ENCODE measurements at places on chromosomes 3 and 15.

DNA sequence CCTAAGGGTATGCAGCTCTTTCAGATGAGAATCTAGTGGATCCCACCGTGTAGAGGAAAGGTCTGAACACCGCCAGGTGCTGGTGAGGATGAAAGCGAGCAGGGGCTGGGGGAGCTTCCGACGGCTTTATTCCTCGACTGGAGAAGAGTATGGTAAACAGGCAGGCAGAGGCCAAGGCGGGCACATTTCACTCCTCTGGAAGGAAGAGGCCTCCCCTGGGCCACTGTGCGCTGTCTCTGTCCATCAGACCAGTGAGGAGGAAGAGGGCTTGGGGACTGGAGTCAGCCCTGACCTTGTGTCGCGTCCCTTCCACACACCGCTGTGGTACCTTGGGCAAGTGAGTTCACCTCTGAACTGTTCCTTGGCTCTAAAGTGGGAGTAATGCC, 4.2 kb downstream of the GHRL start:
- DNase-seq = no peak

- DNase-seq = no peak
These were observed 8.7 kb upstream of the ZNF774 start for GRCh38 chr15:90343302-90343790.

- DNase-seq = no peak
These were observed 79.1 kb downstream of the FOXP1 start for GRCh38 chr3:71504250-71505036.

DNA sequence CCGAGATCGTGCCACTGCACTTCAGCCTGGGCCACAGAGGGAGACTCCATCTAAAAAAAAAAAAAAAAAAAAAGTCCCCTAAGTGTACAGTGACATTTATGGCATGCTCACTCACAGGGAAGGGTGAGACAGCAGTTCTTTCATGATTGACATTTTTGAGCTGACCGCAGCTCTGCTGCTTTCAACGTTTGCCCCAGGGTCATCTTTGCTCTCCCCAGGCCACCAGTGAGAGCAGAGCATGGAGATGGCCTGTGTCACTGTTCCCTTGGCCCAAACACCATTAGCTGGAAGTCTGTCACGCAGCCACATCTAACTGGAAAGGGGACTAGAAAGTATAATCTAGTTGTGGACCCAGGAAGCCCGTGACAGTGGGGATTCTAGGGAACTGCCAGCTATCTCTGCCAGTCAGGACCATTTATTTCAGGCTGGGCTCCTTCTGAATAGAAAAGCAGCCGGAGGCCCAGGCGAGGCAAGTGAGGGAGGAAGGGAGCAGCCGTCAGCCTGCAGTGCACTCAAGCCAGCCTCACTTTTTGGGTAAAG, 193.4 kb upstream of the HES1 start:
- no peak for DNase-seq

GRCh38 chr3:9683426-9683825, 20.2 kb upstream of the CPNE9 start:
- no peak for DNase-seq

DNA sequence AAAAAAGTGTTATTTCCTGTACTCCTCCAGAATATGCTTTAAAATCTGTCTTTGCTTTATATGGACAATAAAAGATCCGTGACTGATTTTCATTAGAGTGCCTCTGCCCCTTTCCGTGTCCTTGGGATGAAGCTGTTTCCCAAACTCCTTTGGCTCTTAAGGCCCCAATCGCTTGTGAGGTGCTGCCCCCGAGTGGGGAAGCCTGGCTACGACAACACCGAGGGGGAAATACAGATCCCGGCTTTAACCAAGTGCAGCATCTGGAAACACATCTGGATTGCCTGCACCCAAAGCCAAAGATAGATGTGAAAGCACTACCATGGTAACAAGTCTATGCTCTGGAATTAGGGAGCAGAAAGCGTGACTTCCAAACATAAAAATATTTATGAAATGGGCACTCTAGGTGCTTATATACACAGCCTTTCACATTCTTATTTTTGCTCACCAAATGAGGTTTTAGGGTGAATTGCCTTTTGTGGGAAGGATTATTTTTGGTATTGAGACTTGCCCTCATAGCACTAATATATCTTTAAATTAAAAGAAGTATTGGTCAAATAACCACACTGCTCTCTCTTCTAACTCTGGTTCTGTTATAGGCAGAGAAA, 40.6 kb upstream of the ADCY5 start:
- DNase-seq = peak; percentile 60

GRCh38 chr3:60746695-60747416, 504.4 kb downstream of the FHIT start:
- DNase-seq = no peak

DNA sequence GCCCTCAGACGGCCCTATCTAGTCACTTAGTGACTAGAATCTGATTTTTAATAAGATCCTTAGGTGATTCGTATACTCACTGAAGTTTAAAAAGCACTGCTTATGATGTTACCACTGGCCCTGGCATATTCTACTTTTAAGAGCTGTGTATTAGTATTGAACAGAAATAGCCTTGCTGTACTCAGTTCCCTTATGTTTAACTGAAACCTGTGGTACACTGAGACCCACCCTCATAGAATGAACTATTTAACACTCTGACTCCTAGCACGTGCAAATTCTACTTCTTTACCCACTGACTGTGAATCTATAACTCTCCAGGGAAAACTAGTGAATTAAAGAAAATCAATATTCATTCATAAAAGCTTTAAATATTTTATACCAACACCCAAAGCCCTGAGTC, 108.9 kb downstream of the CCNL1 start:
- no peak for DNase-seq

DNA sequence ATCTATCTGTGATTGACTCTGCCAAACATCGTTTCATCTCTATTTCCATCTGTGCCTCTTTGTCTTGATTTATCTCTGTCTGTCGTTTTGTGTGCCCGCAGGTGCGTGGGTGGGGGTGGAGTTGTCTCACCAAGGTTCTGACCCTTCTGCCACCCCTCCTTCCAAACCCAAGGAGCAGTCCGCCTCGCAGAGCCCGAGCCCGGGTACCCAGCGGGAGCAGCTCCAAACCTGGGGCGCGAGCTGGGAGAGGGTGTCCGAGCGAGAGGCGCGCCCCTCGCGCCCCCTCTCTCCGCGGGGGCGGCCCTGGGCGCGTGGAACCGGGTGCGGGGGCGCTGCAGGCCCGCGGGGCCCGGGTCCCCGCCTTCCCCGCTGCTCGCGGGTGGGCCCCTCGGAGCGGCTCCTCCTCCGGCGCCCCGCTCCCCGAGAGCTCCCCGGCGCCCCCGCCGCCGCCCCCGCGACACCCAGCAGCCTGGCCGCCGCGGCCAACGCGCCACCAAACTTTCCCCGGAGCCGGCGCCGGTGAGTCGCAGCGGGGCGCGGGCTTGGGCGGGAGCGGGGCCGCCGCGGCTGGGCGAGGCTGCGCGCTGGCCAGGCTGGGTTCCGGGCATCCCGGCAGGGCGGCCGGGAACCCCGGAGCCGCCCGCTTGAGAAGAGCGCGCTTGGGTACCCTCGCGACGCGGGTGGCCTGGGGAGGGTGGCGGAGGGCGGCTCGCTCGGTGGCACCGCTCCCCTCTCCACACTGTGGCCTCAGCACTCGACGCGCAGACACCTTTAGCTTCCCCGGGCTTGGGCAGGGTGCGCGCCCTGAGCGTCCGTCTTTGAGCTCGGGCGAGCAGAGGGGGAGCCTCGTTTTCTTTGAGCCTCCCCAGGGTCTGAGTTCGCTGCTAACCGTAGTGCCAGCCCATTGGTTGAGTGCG, at the start of gene HRH1:
Gene HRH1, plus strand, starts transcription at position 458 of the 917 bp plus-strand sequence. CDS start 104,545 bp downstream, outside the sequence.
- no peak for DNase-seq

DNA sequence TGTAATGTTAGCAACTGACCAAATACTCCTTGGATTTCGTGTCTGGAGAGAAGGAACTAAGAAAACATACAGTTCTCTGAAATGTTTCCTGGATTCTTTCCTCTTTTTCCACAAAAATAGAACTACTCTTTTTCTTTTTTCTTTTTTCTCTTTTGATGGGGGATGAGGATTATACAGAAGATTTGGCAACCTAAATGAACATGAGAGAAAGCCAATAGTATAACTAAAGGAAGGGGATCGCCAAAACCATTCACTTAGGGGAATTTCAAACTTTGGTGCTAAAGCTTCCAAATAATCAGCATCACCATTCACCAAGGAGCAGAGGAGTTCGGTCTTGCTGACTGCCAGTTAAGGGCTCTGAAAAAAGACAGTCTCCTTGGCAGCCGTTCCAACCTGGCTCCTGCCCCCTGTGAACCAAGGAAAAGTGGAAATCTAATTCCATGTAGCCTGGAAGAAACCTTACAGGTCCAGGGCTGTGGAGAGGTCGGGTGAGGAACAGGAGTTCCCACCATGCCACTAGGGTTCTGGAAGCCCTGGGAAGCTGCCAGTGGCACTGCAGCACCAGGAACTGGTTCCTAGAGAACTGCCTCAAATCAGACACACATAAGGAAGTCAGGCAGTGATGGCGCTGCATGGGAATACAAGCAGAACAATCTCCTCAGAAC, 176.9 kb downstream of the TNIK start:
- peak; percentile 21 for DNase-seq

GRCh38 chr15:39283531-39283930, 297.3 kb upstream of the THBS1 start:
- DNase-seq = no peak

DNA sequence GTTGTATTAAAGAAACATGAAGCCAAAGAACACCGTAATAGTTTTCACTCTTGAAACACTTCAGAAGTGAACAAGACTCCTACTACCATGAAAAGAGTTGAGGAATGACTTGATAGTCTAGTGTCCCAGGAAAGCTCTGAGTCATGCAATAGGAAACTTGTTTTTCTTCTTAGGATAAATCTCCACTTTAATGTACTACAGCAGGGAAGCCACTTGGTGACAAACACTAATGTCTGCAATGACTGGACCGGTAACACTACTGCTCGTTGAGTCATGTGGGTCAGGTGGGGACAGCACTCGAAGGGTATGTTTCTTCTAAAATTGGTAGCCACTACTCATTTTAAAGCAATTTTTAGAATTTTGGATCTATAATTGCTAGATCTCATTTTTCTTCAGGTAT, 291.7 kb upstream of the CNTN3 start:
- no peak for DNase-seq

GRCh38 chr15:80599359-80599758, 95.8 kb upstream of the ABHD17C start:
- DNase-seq = no peak

- DNase-seq = no peak
These were observed 54.8 kb downstream of the MAGEF1 start for GRCh38 chr3:184656829-184657681.

GRCh38 chr15:59996298-59997041, 7.6 kb upstream of the FOXB1 start:
- no peak for DNase-seq

- DNase-seq = no peak
These were observed 57.7 kb downstream of the ITGA11 start for GRCh38 chr15:68374168-68374745.

GRCh38 chr15:71080705-71081104, 34.6 kb upstream of the THSD4 start:
- no peak for DNase-seq

- DNase-seq = no peak
These were observed 110.6 kb upstream of the CMC1 start for GRCh38 chr3:28130836-28131235.
